ENCODE measurements at places on chromosomes 5 and 9. TPM values are rescaled to one million over a fixed set of nuclear protein-coding genes. Genes with fewer than 3 reads are reported as not detected.

OBP2B gene
- not detected for polyA plus RNA-seq

PCDHAC2 gene
- 0.67 TPM for polyA plus RNA-seq

SH3RF2 gene
- polyA plus RNA-seq: 9.3 TPM

LCNL1 gene
- 0.61 TPM for polyA plus RNA-seq

PLPPR1 gene
- 3.6 TPM for polyA plus RNA-seq

LRRC19 gene
- polyA plus RNA-seq: 0.11 TPM

MOCS2 gene
- polyA plus RNA-seq: 41.9 TPM

EXOSC3 gene
- polyA plus RNA-seq: 23.2 TPM

FAM221B gene
- 0.18 TPM for polyA plus RNA-seq

AFAP1L1 gene
- 106 TPM for polyA plus RNA-seq

CARD6 gene
- 1.2 TPM for polyA plus RNA-seq

ZNF474 gene
- 0.62 TPM for polyA plus RNA-seq

GARNL3 gene
- 15.8 TPM for polyA plus RNA-seq

Measured in forelimb muscle (tissue), 1 donor.